ENCODE measurements at places on chromosomes 12 and 14.

DNA sequence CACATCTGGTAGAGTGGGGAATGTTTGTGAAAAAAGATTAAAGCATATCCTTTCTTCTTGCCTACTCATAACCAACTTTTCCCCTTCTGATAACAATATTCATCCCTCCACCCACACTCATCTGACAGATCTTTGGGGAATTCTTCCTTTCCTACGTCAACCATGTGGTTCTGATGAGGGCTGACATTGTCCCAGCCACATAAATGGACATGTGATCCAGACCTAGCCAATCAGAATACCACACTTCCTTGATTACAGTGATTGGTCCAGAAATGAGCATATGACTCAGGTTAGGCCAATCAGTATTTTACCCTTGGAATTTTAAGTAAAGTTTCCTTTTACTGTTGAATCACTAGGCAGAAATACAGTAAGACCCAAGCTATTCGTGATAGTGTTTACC is 58.9 kb downstream of the GPR65 start:
- DNase-seq = no peak

DNA sequence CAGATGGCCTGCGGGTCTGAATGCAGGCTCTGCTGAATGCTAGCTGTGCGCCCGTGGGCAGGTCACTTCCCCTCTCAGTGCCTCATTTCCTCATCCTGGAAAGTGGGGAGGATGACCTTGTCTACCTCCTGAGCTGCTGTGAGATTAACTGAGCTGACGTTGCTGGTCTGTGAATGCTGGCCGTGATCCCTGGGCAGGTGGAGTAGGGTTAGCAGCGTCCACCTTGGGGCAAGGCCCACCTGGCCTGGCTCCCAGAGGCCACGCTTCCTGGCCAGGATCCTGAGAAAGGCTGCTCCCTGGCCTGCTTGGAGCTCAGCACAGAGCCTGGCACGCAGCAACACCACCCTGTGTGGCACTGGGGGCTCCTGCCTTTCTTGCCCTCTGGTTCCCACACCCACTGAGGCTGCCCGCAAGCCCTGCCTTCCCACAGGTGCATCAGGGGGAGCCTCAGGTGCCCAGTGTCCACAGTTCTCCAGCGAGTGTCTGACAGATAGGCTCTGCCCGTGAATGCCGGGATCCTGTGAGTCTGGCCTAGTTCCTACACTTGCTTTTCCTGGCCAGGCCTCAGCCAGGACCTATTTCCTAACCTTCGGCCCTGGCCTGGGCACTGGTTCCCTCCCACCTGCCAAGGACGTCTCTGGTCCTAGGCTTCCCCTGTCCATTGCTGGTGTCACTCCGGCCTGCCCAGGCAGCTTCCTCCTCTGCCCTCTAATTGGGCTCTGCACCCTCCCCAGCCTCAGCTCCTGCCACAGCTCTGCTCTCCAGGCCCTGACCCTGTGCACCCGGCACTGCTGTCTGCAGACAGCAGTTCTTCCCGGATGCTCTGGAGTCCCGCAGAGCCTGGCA is 37.2 kb upstream of the TDRD9 start:
- DNase-seq = peak; percentile 83

DNA sequence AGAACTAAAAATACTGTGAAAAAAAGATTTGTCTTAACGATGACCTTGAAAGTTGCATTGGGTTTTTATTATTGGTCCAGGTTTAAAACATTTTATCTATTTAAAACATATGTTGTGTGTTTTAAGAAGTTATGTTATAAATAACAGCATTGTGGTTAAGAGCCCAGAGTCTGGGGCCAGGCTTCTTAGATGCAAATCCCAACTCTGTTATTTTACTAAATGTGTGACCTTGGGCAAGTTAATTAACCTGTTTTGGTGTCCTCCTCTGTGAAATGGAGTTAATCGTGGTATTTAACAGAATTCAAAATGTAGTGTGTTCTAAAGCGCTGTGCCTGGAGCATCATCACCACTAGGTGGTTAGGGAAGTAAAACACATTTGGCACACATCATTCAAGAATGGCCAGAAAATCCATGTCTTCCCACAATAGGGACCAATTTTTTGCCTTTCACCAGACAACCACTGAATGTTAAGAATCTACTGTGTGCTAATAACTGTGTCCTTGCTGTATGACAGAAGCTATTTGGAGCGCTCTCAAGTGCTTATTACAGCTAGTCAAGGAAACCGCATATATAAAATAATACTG is 133.3 kb downstream of the MON2 start:
- DNase-seq = no peak

DNA sequence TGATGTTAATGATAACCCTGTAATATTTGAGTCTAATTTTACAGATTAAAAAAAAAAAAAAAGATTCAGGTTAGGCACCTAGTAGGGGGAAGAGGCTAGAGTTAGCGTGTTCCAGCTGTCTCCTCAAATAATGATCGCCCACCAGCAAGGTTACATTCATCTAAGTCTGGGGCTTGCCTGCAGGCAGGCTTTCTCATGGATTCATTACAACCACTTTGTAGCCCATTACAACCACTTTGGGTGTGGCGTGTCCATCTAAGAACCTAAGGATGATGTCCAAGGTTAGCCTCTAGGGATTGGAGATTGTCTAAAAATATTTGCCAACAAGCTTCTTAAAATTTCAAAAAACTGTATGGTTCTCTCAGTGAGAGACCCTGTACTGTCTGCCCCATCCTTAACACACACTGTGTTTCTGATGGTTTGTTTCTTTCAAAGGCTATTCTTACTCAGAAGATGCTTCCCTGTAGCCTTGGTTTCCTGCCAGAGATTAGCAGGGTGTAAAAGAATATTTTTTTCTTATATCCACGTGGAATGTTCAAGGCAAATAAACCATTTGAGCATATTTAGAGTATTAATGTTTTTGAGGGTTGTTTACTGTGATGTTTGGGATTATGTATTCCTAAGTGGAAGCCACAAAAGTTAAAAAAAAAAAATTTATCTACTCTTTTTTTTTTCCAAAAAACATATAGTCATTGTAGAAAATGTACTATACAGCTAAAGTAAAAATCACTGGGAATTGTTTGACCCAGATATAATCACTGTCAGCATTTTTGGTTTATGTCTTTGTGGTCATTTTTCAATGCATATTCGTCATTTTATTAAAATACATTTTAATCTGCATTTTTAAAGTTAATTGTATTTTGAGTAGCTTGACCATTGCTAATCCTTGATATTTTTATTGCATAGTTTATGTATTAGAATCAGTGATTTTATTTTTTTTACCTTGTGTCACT is 1.7 kb downstream of the DYNC1H1 start:
- DNase-seq = no peak

GRCh38 chr14:51269634-51270033 is 29.6 kb downstream of the TMX1 start:
- DNase-seq = no peak
